ENCODE measurements at places on chromosomes 6 and 20.

GRCh38 chr20:20489648-20490341, 121.9 kb downstream of the INSM1 start:
- no peak for DNase-seq

DNA sequence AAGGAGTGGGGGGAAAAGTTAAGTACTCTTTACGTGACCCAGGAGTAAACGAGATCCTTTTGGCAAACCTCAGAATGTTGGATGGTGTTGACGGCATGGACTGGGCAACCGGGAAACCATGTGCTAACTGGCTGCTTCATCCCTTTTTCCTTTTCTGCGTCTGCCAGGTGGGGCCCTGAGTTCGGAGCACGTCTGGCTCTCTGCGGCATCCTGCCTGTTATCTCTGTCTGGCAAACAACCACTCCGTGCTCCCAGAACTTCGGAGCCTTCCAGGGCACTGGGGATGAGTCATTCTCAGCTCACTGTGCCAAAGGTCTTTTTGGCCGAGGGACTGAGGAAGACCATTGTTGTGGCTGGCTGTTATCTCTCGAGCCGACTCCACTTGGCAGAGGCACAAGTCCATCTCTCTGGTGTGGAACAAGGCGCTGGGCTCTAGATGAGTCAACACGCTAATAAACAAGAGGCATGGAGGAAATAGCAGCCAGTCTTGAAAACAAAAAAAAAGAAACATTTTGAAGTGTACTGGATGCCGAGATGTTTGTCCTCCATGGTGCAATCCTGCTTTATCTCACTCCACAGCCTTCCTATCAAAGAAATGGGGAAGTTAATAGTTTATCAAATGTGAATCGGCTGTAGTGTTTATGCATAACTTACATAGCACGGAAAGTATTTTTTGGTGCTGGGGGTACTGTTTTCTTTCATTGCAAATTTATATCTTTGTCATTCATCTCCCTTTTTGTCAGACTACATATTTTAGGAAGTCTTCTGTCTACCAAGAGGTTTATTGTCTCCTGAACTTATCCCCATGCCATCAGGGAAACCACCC, 64.6 kb upstream of the TXNDC5 start:
- peak; percentile 61 for DNase-seq

GRCh38 chr6:100257793-100258395, 206.8 kb downstream of the SIM1 start:
- no peak for DNase-seq

DNA sequence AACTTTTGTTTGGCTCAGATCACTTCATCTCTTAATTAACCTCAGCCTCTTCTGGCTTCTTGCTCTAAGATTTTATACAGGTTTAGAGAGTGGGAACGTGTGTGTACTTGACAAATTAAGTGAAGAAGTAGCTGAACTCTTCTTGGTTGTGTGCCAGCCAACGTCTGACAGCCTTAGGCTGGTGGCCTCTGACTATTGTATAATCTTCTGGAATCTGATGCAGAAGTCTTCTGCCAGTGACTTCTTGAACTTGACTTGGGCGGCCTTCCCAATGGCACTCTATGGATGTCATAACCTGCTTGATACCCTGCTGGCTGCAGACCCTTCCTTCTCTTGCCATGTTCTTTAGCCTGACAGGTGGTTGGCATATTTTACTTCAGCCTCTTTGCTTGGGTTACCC, 660.5 kb downstream of the DOK5 start:
- DNase-seq, result peak; percentile 31
